CD4-positive, alpha-beta T cell treated with Interleukin-15 for 4 hours (primary cell): ENCODE measurements at places on chromosomes 7 and 10.

- DNase-seq = no peak
Observed at GRCh38 chr7:66176914-66177313, 28.2 kb upstream of the TPST1 start.

DNA sequence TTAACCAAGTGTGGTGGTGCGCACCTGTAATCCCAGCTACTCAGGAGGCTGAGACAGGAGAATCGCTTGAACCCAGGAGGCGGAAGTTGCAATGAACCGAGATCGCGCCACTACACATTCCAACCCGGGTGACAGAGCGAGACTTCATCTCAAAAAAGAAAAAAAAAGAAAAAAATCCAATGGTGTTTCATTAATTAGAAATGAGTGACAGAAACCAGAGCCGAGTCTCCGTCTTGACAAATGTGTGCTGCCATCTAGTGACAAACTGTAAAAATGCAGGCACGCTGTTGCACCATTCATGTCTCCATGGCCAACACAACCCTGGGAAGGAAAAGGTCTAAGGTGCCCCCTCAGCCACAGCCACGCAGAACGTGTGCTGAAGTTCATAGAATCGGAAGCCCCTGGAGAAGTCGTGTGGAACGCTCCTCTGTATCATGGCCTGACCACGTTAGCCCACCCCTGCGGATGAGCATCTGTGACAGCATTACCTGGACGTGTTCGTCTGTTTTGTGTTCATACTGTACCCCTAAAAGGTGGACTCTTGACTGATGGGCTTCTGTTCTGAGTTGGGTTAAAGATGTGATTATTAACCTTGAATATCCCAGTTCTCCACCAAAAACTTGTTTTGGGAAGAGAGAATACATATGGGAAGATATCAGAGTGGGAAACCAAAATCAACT is 94.9 kb downstream of the LYZL2 start:
- peak; percentile 83 for DNase-seq

DNA sequence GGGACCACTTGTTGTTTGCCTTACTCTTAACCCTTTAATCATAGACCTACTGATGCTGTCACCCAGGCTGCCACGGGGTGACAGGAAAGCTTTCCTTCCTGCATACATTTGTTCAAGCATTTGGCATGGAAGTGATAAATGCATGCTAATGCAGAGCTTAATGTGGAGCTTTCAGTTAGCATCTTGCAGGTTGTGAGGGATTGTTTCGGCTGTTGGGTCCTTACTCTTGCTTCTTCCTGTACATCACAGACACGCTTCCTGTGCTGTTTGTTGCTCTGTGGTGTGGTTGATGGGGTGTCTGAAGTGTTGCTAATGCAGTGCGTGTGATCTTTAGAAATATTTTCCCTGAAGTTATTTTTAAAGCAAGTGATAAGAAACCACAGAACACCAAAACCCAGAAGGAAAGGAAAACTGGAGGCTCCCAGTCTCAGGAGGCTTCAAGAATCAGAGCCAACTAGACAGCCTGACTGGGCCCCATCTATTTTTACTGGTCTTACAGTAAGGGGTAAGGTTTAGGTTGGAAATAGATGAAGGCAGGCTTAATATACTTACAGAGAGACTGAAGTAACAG is 143.1 kb downstream of the CHN2 start:
- DNase-seq = peak; percentile 39

- no peak for DNase-seq
Observed at GRCh38 chr10:109929501-109930219, 6.3 kb upstream of the XPNPEP1 start.

GRCh38 chr10:60706146-60706545 is 72.1 kb upstream of the CDK1 start:
- no peak for DNase-seq

DNA sequence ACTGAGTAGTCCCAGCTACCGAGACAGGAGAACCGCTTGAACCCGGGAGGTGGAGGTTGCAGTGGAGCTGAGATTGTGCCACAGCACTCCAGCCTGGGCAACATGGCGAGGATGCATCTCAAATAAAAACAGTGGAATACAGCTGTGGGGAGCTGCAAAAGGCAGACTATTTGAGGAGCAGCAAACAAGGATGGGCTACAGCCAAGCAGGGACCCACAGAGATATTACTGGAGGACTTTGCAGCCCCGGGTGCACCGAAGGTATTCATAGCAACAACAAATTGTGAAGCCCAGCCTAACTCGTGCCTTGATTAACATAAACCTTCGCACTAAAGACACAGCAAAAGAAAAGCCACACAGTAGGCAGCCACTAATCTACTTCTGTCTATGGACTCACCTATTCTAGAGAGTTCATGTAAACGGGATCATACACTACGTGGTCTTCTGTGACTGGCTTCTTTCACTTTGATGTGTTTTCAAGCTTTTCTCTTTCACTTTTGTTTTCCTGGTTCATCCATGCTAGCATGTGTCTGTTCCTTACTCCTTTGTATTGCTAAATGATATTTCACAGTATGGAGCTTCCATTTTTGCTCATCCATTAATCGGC is 34.0 kb downstream of the PODXL start:
- no peak for DNase-seq

DNA sequence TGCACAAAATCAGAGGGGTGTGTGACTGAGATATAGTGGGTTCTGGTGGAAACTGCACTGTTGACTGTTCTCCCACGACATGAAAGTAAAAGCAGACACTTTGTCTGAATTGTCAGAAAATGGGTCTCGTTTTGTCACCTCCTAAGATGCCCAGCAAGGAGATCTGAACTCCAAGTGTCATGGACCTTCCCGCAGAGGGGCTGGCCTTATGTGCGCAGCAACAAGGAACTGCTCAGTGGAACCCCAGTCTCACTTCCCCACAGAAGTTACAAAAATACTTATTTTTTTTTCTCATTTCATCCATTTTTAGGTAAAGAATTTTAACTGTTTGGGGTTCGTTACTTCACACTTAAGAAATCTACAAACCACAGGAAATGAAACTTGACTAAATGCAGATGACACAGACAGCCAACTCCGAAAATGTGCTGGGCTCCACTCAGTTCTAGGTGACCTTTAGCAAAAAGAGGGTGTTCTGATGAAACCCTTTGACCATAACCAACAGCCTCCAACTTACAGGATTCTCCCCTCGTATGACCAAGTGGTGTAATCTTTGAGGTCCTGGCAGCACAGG is 115.0 kb downstream of the FAM107B start:
- peak; percentile 70 for DNase-seq

DNA sequence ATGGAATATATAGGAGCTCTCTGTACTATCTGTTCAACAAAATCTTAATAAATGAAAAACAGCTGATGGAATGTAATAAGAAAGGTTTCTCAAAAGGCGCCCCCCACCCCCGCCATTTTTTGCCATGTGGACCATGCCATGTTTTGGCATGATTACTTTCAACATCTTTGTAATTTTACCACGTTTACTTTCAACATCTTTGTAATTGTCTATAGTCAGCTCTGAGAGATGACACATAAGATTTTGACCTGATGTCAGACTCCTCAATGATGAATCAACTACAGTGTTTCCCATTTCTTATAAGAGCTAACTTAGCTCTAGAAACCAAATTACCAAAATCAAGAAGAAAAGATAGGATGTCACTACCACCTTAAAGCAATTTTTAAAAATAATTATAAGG is 144.9 kb upstream of the AHR start:
- no peak for DNase-seq

GRCh38 chr7:10245406-10245805 is 728.3 kb upstream of the PHF14 start:
- no peak for DNase-seq

DNA sequence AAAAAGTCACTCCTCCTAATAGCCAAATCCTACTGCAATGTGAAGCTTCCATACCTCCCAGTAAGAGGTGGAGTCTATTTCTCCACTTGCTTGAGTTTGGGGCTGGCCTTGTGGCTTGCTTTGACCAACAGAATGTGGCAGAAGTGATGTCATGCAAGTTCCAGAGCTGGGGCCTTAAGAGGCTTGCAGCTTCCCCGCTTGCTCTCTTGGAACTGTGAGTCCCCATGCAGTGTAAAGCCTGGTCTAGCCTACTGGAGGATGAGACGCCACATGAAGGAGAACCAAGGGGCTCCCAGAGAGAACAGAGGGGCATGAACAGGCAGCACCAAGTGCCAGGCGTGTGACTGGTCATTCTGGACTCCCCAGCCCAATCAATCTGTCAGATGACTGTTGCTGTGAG is 58.6 kb upstream of the OPALIN start:
- no peak for DNase-seq
